ENCODE measurements at places on chromosomes 5 and 9. TPM values are rescaled to one million over a fixed set of nuclear protein-coding genes. Genes with fewer than 3 reads are reported as not detected.

Gene PCA3
- not detected for total RNA-seq

Gene ANKRD34B
- not detected for total RNA-seq

Gene ANKRD20A1
- 1.2 TPM for total RNA-seq

Gene TEX53
- not detected for total RNA-seq

Gene RNF183
- 0.39 TPM for total RNA-seq

Gene IFNA2
- total RNA-seq, result not detected

Gene PCDHA3
- not detected for total RNA-seq
